PC-3 (cell line): ENCODE measurements at places on chromosomes 1 and 21. TPM values are rescaled to one million over a fixed set of nuclear protein-coding genes. Genes with fewer than 3 reads are reported as not detected.

Gene DCDC2B
- not detected in 2 replicates for total RNA-seq

Gene WDR64
- total RNA-seq, result not detected in 2 replicates

Gene HSD3B1
- total RNA-seq, result not detected in 2 replicates

Gene TRIM67
- total RNA-seq, result not detected in 2 replicates

Gene TRIM63
- not detected in 2 replicates for total RNA-seq

Gene LRRC53
- total RNA-seq, result not detected in 2 replicates

Gene VASH2
- total RNA-seq, result 4.7 TPM in 2 replicates

Gene KISS1
- 6.0 and 12.3 TPM in 2 replicates for total RNA-seq

Gene FCN3
- total RNA-seq, result not detected in 2 replicates

Gene GSTM1
- total RNA-seq, result not detected in 2 replicates

Gene MMEL1
- total RNA-seq, result 1.8 TPM in 1 of 2 replicates, not detected in the other

Gene PAQR6
- total RNA-seq, result 6.6 and 7.2 TPM in 2 replicates

Gene FAM163A
- not detected in 2 replicates for total RNA-seq

Gene FOXD2
- total RNA-seq, result 0.80 and 0.86 TPM in 2 replicates

Gene B3GALT5
- 0.58 and 1.5 TPM in 2 replicates for total RNA-seq

Gene SFN
- 411 and 577 TPM in 2 replicates for total RNA-seq

Gene AMPD1
- total RNA-seq, result not detected in 2 replicates

Gene SPATA46
- not detected in 2 replicates for total RNA-seq

Gene SLC45A1
- total RNA-seq, result 0.62 and 0.75 TPM in 2 replicates
